Brain (organoid and tissue), 16 donors: ENCODE measurements at places on chromosomes 5 and 9.
A peak's percentile ranks its signal among the peaks of the same experiment; 100 is the strongest.

DNA sequence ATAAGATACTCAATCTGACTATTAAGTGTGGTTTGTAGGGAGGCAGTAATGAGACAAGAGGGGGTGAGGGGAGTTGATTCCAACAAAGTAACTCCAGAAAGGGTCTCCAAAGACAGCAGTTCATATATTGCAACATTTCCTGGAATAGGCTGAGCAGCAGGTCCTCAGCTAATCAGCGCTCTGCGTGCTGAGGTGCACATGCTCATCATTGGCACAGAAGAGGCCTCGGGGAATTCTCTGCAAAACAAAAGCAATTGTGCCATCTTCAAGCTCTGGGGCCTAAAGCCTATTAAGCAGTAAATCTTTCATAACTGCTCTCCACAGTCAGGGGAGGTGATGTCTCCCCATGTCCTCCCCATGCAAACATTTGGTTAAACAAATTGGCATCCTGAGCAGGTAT, 357.3 kb downstream of the SPOCK1 start:
- peak; percentile 62 for DNase-seq

GRCh38 chr5:172009536-172010270, 3.3 kb upstream of the FBXW11 start:
- no peak for DNase-seq

GRCh38 chr5:125201446-125202052, 455.1 kb upstream of the ZNF608 start:
- DNase-seq, result peak; percentile 56

DNA sequence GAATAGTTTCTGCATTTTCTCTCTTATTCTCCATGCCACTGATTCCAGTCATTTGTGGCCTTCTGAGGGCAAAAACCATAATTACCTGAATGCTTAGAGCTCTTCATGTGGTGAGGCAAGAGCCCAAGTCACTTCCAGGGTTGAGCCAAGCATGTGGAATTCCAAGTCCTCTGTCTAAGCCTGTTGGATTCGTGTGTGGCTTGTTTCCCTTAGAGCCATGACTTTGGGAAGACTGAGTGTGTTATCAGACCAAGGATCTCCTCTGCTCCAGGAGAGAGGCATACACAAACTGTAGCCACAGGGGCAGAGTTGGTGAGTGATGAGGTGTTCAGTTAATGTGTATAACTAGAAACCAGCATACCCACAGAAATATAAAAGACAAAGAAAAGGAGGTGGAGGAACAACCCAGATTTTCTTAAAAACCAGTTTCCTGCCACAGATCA, 27.1 kb downstream of the SLC22A5 start:
- no peak for DNase-seq

DNA sequence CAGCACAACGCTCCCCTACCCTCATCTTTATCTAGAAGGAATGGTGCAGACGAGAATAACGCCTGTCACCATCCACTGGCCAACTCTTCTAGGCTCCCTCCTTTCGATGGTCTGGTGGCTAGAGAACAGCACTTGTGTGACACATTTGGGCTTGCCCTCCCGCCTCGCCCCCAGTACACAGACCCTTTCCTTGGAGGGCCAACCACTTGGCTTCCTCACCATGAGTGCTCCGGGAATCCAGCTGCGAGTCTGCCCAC, 1.4 kb downstream of the GNAQ start:
- peak; percentile 68 for DNase-seq

DNA sequence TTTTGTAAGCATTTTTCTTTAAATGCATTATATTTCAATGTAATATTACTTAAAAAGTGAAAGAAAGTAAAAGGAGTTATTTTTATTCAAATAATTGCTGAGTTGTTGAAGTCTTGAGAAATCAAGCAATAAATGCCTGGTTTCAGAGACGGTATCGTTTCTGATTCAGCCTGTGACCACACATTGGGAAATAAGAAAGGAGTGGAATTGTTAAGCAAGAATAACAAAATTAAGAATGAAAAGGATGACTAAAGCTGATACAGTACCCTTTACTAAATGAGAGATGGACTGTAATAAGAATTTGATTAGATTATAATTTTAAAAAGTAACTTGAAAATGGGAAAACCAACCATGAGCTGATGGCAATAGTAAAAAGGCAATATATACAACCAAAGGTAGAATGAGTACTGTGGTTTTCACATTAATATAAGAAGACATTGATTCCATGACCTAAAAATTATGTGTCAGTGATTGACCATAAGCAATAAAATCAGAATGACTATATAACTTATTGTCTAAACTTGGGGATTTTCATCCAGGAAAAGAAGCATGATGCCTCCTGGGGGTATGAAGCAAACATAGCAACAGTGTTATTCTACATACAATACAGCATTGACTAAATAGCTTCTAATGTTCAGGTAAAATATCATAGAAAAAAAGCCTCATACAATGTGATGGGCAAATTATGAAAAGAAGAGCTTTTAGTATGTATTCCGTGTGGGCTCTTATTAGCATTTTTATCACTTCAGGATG, 101.9 kb upstream of the PRDM9 start:
- no peak for DNase-seq

GRCh38 chr5:94440015-94440414, 178.4 kb downstream of the KIAA0825 start:
- no peak for DNase-seq

- DNase-seq, result no peak
These were observed 273.6 kb upstream of the TAS2R1 start for GRCh38 chr5:9903801-9904200.

DNA sequence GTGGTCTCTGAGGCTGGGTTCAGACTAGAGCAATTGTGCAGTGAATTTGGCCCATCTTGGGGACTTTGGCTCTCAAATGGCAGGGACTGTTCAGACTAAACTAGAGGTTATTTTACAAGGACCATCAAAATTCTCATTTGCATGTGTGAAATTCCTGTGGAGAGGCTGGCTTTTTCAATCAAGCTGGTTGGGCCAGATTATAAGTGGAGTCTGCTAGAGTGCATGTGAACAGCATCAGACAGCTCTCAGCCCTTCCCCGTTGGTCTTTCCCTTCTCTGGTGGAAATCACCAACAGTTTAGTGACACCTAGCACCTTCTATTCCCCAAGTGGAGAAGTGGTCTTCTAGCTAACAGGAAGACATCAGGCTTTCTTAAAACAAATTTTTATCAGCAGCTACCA, 301.3 kb downstream of the CWC27 start:
- no peak for DNase-seq

- no peak for DNase-seq
These were observed 112.3 kb downstream of the DAB2IP start for GRCh38 chr9:121763561-121764370.

GRCh38 chr9:72952914-72953313, at the start of gene ALDH1A1:
Gene ALDH1A1, minus strand, starts transcription at chr9:72953053. Its CDS starts 53 bp downstream, at chr9:72953000.
- DNase-seq, result no peak

GRCh38 chr9:26034786-26035185, 356.5 kb upstream of the TUSC1 start:
- no peak for DNase-seq

DNA sequence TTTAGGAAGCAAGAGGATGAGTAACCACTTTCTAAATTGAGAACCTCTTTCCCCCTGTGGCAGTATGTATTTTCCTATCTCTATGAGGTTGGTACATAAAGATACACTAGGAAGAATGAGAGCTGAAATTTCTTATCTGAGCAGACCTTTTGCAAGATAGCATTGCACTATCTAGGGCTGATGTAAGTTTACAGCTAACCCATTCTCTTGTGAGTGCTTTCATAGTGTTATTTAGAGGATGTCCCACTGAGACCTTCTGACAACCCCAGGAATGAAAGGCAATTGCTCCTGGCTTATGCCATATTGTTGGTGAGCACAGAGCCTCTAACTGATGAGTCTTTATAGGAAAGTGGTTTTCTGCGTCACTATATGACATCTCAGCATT, 1209.3 kb upstream of the CDH6 start:
- DNase-seq, result no peak

- DNase-seq, result no peak
These were observed 880.9 kb upstream of the SEMA6A start for GRCh38 chr5:117455236-117456233.

DNA sequence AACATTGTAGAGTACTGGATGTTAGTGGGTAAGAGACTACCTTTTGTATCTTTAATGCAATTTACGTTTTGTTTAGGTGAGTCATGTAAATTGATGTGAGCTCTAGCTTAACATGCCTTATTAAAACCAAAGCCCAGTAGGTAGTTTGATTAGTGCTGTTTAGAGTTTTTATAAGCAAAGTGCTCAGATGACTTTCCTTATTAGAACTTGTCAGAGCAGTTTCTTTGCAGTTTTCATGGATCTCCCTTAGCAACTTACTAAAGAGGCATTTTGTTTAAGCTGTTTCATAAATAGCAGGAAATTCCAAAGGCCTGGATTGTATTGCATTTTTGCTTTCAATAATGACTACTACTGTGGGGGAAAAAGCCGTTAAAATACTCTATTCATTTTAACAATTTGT, 14.5 kb downstream of the ZSWIM6 start:
- no peak for DNase-seq

- DNase-seq, result no peak
These were observed 33.2 kb downstream of the CSF1R start for GRCh38 chr5:150052956-150053712.

- DNase-seq, result no peak
These were observed 26.7 kb upstream of the GRIA1 start for GRCh38 chr5:153463806-153464205.
